COR-L47 (cell line): ENCODE measurements at places on chromosomes 4 and X.

DNA sequence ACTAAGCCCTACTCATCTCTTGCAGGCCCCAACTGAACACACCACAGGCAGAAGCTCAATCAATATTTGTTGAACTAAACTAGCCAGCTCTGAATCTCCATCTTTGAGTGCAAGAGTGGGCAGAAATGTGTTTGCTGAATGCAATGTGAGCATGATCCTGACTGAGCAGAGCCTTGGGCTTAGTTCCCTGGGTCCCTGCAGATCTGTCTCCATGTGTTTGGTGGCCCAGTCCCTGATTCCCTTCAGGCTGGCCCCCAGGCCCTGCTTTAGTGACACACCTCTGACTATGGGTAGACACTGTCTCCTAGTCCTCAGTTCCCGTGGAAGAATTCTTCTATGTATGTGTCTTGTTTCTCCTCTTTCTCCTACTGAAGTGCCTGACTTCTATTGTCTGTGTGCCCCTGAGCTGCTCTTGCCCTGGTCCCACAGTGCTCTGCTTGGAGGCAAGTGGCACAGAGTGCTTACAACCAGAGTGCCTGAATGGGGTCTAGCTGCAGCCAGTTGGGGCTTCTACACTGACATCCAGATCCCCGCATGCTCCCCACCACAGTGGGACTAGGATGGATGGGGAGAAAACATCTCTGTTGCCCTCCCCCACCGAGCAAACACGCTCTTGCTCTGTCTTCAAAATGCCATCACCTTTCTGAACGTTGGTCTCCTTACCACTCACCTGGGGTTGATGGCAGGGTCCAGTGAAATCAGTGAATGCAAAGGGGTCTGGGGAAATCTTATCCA is 9.3 kb downstream of the PJA1 start:
- no peak for DNase-seq

DNA sequence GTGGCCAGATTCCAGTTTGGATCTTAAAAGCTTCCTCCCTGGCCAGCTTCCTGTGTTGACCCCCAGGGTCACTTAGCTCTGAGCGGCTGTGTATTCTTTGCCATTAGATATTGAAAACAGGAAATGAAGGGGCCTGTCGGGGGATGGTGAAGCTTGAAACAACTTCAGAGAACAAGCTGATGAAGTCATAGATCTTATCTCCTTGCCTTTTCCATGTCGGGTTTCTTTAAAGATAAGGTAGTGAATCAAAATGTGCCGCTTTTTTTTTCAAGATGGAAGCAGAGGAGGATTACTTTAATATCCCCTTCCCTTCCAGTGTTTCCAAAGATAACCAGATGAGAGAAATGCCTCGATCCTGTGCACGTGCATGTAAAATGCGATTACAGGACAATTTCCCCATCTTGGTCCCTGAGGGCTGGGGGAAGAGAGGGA is 508.5 kb downstream of the MID1IP1 start:
- DNase-seq, result no peak

- DNase-seq, result no peak
Measured at GRCh38 chr4:925771-926500, 6.2 kb downstream of the GAK start.

DNA sequence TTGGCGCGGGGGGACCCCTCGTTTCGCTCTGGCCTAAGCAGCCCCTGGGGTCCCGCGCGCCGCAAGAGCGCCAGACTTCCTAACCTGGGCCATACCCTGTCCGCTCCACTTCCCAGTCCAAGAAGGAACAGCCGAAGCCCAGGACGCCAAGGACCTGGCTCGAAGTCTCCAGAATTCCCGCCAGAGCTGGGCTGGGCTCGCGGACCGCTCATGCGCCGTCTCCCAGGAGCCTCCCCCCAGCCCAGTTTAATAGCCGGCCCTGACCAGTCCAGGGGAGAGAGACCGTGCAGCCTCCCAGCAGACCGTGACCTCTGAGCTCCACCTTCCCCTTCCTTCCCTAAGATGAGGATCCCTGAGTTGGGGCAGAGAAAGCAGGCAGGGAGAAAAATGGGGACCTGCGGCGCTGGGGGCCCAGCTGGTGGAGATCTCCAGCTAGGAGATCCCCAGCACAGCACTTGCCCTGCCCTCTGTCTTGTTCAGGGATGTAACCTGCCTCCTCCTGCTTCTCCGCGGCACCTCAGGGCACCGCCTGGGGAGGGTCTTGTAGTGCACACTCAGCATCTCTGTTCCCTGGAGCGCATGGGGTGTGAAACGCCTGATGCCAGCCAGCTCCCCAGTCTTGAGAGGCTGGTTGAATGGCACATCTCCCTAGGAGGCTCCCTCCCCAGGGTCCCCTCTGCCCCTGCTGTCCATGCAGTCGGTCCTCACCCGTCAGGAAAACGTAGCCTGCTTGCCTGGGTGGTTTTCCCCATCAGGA is 1.2 kb upstream of the LETM1 start:
- no peak for DNase-seq

- no peak for DNase-seq
Measured at GRCh38 chrX:17559728-17560379, 177.4 kb upstream of the SCML1 start.

GRCh38 chrX:105018865-105019264 is 201.6 kb downstream of the TEX13A start:
- DNase-seq, result no peak

DNA sequence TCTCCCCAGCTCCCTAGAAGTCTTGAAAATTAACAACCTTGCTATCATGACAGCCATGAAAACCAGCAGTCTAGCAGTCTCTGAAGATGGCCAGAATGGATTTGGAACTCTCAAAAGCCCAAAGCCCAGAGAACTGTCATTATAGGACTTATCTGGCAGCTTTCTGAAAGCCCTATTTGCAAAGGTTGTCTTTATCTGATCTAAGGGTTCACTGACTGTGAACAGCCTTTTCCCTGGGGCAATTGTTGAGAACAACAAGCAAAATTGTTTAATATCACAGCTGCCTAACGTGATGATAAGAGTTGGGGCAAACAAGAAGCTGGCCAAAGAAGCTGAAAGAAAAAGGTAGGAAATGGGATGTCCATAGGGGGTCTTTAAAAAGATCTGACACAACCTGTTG is 20.9 kb upstream of the KLHL8 start:
- no peak for DNase-seq

- no peak for DNase-seq
Measured at GRCh38 chr4:68984947-68985346, 33.3 kb upstream of the UGT2A3 start.

GRCh38 chrX:125293850-125294780 is 25.6 kb upstream of the TEX13C start:
- no peak for DNase-seq

GRCh38 chr4:16199093-16199492 is 27.2 kb downstream of the TAPT1 start:
- peak; percentile 28 for DNase-seq

DNA sequence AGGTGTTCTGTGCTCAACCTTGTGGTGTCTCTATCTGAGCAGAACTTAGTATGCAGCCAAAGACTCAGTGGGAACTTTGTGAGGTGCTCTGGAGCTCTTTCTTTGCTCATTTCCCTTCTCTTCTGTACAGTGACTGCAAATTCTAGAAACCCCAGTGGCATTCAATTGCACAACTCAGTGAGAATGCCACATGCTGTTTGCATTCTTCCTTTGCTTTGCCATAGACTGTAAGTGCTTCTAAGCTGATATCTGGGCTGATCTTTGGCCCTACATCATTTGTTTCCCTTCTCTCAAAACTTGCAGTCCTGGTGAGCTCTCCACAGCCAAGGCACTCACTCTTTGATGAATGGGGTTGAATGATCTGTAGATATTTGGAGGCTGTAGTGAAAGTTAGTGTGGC is 7.0 kb downstream of the PNMA3 start:
- DNase-seq, result no peak

DNA sequence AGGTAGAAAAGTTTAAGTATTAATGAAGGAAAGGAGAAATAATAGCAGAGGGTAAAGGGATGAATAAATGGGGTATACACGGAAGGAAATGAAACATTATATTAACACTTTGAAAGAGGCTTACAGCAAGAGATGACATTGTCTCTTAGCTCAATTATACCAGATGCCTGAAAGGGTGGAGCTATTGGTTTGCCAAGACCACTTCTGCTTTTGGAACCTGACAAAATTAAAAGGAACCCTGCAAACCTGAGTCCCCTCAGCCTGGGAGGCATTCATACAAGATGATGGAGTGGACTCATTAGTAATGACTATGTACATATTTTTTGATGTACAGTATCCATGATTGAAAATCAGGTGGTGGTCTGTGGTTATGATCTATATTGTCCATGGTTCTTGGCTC is 45.1 kb upstream of the HPF1 start:
- no peak for DNase-seq

GRCh38 chr4:71992571-71993312 is 39.1 kb upstream of the NPFFR2 start:
- no peak for DNase-seq

- no peak for DNase-seq
Measured at GRCh38 chr4:180203349-180203748, 2039.9 kb upstream of the TENM3 start.

DNA sequence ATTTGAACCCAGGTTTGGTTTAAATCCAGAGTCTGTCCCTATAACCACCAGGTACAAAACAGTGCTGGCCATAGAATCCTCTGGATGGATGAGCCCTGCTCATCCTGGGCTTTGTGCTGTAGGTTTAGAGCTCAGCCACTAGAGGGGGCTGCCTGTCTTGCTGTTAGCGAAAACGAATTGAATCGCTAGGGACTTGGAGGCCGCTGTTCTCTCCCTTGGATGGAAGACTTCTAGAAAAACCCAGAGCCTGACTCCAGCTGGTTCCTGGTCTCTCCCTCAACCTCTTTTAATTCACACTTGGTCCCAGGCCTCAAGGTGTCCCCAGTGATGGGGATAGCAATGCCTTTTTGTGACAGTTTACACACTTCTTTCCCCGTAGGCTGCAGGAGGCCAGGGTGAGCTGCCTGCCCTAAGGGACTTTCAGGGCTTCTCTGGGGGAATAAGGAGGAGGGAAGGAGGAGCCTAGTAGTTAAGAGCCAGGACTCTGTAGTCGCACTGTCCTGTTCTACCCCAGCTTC is 8.7 kb downstream of the RIPPLY1 start:
- peak; percentile 53 for DNase-seq

- DNase-seq, result no peak
Measured at GRCh38 chr4:80419946-80420345, 84.4 kb downstream of the CFAP299 start.

GRCh38 chr4:139333046-139333445 is 30.8 kb upstream of the NDUFC1 start:
- no peak for DNase-seq

DNA sequence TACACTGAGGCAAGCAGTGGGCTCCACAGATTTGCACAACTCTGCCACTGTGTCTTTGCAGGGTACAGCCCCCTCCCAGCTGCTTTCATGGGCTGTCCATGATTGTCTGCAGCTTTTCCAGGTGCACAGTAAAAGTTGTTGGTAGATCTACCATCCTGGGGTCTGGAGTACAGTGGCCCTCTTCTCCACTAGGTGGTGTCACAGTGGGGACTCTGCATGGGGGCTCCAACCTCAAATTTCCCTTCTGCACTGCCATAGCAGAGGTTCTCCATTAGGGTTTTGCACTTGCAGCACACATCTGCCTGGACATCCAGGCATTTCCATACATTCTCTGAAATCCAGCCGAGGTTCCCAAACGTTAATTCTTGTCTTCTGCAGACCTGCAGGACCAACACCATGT is 1002.3 kb downstream of the FAM133A start:
- DNase-seq, result no peak

DNA sequence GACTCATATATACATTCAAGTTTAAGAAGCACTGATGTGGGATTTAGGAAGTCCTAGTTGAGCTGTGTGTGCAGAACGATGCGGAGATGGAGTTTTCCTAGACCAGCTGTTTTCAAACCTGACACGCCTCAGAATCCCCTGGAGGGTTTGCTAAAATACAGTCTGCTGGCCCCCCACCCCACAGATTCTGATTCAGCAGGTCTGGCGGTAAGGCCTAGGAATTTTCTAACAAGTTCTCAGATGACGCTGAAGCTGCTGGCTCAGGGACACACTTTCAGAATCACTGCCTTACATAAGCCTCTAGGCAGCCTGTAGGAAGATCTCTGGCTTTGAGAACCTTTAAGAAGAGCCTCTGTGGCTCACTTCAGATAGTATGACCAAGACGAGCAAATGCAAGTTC is 73.1 kb downstream of the PHEX start:
- no peak for DNase-seq

DNA sequence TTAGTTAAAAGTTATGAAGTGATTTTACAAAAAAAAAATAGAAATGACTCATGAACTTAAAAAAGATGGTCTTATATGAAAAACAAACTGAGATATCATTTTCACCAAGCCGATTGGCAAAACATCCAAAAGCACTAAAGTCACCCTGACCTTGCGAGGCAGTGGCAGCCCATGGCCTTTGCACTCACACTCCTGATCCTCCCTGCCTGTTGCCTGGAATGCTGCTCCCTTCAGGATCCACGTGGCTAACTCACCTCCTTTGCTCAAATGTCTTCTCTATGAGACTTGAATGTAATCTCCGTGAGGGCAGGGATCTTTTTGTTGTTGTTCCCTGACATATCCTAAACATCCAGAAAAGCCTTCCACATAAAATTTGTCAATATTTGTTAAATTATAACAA is 106.4 kb downstream of the RAPGEF2 start:
- DNase-seq, result no peak

DNA sequence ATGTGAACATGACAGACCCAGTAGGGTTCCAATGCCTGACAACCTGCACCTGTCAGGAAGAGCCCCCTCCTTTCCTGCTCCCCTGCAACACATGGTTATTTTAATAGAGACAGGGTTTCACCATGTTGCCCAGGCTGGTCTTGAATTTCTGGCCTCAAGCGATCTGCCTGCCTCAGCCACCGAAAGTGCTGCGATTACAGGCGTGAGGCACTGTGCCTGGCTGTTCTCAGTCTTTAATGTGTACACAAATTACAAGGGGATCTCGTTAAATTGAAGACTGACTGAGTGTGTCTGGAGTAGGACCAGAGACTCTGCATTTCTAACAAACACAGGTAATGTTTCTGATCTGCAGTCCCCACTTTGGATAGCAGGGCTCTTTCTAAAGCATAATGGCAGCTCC is 55.4 kb downstream of the NPNT start:
- DNase-seq, result no peak

DNA sequence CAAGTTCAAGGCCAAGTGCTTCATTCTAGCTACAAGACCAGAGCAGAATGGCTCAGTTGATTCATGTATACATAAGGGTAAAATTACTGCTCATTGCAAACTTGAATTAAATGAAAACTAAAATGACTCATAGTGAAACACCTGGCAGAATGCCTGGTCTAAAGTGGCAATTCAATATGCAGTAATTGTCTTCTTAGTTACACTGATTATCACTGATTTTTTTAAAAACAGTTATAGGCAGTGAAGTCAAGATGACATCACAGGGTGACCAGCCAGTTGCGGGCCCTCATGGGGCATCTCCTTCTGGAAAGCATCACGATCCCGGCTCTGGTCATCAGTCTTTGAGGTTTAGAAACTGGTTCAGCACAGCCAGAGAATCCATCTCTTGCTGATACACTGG is 154.2 kb downstream of the RAB28 start:
- DNase-seq, result no peak

GRCh38 chr4:165177725-165178666 is 29.4 kb upstream of the KLHL2 start:
- DNase-seq, result no peak
